ENCODE measurements at places on chromosomes 11 and 22.
A peak's percentile ranks its signal among the peaks of the same experiment; 100 is the strongest.

GRCh38 chr11:58142761-58143160 is 17.4 kb upstream of the OR9I1 start:
- DNase-seq: no peak

GRCh38 chr22:42198226-42198625 is 67.6 kb upstream of the CYP2D6 start:
- no peak for DNase-seq

GRCh38 chr11:14567064-14567651 is 47.0 kb upstream of the PSMA1 start:
- no peak for DNase-seq

GRCh38 chr11:11611381-11611780 is 10.4 kb downstream of the GALNT18 start:
- no peak for DNase-seq

- DNase-seq: no peak
These were observed 205.5 kb downstream of the CCT8L2 start for GRCh38 chr22:16387088-16387487.

GRCh38 chr11:118527109-118527508 is at the start of gene TTC36:
TSS of gene TTC36 (plus strand) at chr11:118527474. CDS start at chr11:118527495, 21 bp downstream.
- DNase-seq: no peak

GRCh38 chr11:58807343-58807742 is 37.2 kb downstream of the GLYATL2 start:
- DNase-seq: no peak

- DNase-seq: no peak
These were observed 40.2 kb downstream of the DIXDC1 start for GRCh38 chr11:111977146-111978027.

DNA sequence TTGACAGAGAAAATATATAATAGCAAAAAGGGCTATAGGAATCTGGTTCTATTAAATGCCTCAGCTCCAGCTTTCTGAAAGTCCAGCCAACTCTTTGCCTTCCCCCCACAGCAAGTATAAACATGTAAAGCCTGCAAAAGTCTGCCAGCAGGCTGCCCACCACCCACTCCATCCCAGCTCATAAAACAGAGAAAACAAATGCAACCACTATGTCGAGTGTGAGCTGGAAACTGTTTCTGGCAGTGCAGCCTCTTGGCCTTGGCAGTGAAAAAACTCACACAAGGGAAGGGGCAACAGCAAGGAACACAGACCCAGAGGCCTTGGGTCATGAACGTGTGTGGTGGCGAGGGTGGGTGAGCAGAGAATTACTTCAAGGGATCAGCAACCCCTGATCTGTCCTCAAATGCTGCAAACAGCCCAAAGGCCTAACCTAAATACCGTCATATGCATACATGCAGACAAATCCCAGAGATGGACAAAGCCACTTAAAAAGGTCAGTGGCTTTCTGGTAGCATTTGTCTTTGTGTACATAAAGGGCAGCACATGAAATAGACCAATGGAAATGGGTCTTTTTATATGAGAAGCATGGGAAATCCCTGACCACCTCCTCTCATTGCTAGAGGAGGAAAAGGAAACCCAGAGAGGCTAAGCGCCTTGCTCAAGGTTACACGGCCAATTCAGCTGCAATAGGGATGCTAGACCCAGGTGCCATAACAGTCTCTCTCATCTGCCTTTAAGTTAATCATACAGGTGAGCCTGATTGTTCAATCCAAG is 74.8 kb downstream of the NAT10 start:
- DNase-seq: no peak

- no peak for DNase-seq
These were observed 21.9 kb upstream of the QSER1 start for GRCh38 chr11:32870676-32871075.

GRCh38 chr11:103464420-103464819 is 355.2 kb downstream of the DYNC2H1 start:
- DNase-seq: no peak

DNA sequence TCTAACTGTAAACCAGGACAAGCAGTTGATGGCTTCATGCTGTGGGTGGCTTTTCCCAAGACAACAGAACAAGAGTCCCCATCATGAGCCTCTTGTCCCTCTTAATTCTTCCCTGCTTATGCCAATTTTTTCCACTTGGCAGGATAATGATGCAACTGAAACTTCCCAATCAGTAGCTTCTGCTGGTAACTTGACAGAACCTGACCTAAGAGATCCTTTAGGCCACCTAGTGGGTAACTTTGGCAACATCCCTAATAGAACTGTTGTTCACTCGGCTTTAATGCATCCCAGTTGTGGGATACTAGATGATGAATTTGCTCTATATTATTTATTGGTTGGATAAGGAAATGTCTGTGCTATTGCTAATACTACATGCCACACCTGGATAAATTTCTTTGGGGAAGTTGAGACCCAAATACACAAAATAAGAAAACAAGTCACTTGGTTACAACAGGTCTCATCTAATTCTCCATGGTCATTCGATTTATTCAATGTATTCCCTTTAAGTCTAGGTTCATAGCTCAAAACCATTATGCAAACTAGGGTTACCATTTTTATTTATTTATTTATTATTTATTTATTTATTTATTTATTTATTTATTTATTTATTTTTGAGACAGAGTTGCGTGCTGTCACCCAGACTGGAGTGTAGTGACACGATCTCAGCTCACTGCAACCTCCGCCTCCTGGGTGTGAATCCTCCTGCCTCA is 41.4 kb upstream of the NFAM1 start:
- DNase-seq: peak; percentile 12

DNA sequence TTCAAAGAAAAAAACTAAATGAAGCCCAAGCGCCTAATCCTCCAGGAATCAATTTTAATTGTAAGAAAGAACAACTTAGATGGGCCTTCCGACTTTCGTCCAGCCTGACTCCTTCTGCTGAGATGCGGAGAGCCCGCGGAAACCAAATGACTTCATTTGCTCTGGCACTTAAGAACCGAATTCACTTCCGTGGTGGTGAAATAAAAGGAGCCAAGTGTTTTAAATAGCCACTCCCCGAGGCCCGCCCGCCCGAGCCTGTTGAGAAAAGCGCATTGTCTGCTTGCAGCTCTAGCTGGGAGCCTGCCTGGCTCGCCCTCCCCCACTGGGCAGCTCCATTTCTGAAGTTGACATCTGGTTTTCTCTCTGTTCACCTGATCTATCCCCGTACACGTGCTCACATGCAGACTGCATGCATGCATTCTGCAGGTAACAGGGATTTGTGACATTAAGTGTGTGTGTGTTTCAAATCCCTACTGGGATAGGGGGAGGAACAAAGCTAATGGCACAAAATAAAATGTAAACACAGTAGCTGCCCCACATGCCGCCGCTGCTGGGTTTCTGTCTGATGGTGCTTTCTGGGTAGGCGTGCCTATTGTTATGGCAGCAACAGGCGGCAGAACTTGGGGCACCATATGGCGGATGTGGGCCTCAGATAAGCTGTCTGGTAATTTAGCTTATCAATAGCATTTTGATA is 6.2 kb downstream of the TEAD1 start:
- DNase-seq: no peak

DNA sequence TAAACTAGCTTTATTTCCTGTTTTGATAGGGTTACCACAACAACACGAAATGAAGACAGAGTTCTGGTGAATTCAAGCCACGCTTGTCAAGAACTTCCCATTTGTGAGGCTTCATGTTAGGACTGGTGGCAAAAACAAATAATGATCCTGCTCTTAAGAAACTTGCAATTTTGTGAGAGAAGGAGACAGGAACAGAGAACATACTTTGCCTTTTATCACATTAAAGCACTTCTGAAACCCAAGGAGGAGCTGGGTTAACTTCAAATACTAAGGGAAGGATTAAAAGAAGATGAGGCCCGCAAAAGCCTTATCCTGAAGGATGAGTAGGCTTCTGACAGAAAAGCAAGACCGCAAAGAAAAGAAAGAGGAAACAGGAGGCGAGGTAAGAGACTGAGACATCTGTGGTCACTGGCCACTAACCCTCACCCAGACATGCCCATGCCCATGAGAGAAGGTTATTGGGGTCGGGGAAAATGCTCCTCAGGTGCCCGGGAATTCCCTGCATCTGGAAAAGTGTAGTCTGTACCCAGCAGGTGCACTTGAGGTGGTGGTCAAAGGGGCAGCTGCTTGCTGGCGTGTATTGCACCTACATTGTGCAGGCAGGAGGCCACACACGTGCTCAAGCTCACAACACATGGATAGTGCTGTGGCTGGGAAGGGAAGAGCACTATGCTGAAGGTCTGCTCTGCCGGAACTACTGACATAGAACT is 50.5 kb downstream of the MAPK1 start:
- DNase-seq: peak; percentile 67

GRCh38 chr11:1573903-1574237 is 1.8 kb upstream of the DUSP8 start:
- no peak for DNase-seq

GRCh38 chr11:94449437-94449836 is 44.2 kb downstream of the MRE11 start:
- peak; percentile 75 for DNase-seq

DNA sequence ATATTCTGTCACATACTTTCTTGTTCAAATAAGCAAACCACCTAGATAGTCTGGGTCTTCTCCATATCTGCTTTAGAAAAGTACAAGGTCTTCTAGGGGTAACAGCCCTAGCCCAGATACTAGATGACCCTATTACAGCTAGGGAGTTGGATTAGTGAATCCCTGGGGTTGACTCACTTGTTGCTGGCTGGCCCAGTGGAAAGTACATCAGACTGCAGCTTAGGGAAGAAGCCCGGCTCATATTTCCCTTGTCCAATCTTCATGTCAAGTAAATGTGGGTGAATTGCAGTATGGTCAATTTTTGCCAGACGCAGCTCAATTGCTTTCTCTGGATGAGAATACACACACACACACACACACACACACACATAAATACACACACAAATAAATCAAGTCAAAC is 79.1 kb upstream of the SCUBE2 start:
- DNase-seq: peak; percentile 51

DNA sequence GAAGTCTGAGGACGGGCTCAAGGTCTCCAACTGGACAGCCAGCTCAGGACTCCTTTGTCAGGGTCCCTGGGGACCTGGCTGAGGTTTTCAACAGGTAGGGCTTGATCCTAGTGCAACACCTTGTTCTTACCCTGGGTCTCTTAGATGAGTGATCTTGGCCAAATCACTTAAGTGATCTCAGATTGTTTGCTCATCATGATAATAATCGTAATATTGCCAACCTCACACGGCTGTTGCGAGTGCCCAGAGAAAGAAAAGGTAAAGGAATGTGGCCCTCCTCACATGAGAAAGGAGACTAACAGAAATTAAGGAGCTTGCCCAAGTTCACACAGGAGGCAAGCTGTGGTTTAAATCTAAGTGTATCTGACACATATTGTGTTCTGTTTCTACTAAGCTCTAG is 28.5 kb downstream of the POU2AF3 start:
- no peak for DNase-seq

- no peak for DNase-seq
These were observed 28.0 kb upstream of the FCHSD2 start for GRCh38 chr11:73170140-73170539.

- no peak for DNase-seq
These were observed 197.8 kb downstream of the MN1 start for GRCh38 chr22:27603800-27604144.

DNA sequence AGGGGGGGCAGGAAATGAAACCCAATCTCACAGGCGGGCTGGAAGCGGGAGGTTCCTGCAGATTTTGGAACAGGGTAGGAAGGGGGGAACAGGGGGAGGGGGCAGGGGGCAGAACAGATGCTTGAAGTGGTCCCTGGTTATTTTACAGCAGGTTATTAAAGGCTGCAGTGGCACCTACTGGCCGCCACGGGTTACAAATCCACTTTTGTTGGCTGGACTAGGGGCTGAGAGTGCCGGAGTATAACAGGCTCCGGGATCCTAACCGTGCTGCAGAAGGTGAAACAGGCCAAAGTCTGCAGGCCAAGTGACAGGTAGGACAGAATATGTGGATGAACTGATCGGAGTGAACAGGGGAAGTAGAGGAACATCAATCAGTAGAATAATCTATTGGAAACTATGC is 2.5 kb downstream of the ROBO3 start:
- no peak for DNase-seq

DNA sequence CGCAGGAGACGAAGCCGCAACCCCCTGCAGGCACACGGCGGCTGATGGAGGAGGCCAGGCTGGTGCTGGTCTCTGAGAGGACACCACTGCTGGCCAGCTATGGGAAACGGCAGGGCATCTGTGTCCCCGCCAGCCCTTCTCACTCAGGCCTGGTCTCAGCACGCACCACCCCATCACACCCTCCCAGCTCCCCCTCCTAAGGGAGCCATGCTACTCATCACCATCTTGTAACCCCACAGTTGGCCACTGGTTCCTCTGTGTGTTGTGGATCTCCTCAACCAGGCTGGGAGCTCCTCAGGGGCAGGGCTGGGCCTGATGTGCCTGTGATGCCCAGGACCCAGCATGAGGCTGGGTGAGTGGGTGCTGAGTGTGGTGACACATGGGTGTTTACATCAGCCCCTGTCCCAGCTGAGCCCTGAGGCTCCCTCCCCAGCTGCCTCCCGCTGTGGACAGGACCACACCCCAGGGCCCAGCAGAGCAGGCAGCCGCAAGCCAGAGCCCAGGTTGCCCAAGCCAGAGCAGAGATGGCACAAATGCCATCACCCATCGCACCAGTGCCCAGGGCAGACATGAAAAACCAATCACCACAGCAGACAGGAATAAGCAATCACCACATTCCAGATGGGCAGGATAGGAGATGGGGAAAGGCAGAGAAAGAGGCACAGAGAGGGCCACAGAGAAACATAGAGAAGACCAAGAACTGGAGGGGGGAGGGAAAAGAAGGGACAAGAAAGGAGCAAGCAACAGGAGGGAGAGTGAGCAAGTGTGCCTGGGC is 8.2 kb downstream of the ARVCF start:
- DNase-seq: no peak

DNA sequence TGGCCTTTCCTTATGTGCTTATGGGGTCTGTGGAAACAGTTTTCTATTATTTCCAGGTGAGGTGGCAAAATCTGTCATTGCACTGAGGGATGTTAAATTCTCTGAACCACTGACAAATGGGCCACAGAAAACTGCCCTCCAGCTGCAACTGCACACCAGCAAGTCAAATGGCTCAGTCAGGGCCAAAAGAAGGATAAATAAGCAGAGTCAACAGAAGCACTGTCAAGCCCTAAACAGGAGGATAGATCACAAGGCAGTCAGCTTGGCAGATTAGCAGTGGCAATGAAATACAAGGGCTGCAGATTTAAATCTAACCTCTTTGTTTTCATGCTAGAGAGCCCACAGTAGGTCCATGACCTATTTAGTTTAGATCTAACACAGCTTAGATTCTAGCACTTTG is 435.6 kb downstream of the ETS1 start:
- no peak for DNase-seq

DNA sequence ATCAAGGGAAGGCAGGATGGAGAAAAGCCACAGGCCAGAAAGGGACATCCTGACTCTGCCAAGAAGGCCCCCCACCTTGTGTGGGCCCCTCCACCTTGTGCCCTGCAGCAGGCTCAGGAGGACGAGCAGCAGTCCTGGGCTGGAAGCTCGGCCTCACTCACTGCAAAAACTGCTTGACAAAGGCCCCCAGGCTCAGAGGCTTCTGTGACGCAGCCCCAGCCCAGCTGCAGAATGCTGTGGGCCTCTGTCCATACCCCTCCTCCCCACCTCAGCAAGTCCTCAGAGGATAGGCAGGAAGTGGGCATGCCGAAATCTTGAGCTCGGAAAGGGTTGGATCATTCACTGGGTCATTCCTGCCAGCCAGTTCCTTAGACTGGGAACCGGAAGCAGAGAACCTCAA is 61.9 kb downstream of the NRXN2 start:
- peak; percentile 80 for DNase-seq

GRCh38 chr11:947744-948143 is 22.1 kb downstream of the AP2A2 start:
- no peak for DNase-seq
